ENCODE measurements at places on chromosomes 7 and 10. TPM values are rescaled to one million over a fixed set of nuclear protein-coding genes. Genes with fewer than 3 reads are reported as not detected.

GRCh38 chr10:121194696-121195523 lies 343.7 kb downstream of the WDR11 start:
- no peak for DNase-seq

DNA sequence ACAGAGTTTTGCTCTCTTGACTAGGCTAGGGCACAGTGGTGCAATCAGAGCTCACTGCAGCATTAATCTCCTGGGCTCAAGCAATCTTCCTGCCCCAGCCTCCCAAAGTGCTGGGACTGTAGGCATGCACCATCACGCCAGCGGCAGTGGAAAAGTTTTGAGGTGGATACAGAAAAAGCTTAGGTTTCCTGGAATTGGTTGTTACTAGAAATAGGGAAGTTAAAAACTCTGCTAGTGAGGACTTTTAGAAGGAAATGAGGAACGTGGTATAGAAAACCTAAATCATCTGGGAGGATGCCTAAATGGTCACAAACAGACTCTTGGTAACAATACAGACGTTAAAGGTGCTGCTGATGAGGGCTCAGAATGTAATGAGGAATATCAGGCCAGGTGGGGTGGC lies 10.9 kb upstream of the SNX8 start:
- no peak for DNase-seq

DNA sequence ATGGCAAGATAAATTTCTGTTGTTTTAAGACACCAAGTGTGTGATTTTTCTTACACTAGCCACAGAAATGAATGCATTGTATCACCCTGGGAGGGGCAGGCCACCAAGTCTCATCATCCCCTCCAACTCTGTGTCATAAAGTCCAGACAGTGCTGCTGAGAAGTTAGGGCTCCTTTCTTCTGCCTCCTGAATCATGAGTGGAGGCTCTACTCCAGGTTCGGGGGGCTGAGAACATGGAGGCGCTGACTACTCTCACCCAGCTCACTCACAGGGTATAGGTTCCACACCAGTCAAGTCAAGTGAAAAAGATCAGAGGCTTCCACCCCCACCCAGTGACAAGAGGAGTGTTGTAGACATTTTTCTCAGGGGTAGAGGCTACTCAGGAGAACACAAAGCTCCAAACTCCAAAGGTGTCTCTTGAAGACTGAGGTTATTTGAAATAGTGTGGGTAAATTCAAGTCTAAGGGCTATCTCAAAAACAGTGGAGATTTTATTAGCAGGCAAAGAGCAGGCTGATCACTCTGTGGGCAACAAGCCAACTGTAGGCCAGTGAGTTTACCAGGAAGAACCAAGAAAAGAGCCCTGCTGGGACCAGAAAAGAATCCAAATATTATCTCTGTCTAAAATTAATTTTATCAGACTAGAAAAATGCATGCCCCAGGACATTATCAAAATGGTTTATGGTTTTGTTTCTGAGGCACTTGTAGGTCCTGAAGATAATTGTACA lies 118.6 kb upstream of the RET start:
- no peak for DNase-seq

DNA sequence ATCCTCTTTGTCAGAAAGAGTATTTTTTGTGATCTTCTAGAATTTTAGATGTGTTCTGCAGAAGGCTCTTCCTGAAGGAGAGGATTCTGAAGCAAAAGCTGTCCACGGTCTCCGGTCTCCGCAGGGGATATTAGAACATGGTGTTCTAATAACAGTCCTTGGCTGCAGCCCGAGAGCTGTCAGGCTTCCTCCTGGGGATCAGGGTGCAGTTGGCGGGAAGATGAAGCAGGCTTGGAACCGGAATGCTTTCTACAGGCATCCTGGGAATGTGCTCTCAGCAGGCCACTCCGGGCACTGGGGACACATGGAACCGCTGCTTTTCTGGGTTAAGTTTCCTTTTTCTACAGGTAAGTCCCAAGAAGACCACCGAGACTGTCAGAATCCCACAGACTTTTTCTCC lies 118.6 kb upstream of the PARD3 start:
- DNase-seq, result no peak

The CEP55 gene
- total RNA-seq, result 8.9 TPM

The CAV1 gene
- 248 TPM for total RNA-seq

All from tongue (tissue), 3 donors.